Hindlimb muscle (tissue), 1 donor: ENCODE measurements at places on chromosomes 11 and 22. TPM values are rescaled to one million over a fixed set of nuclear protein-coding genes. Genes with fewer than 3 reads are reported as not detected.
A peak's percentile ranks its signal among the peaks of the same experiment; 100 is the strongest.

DNA sequence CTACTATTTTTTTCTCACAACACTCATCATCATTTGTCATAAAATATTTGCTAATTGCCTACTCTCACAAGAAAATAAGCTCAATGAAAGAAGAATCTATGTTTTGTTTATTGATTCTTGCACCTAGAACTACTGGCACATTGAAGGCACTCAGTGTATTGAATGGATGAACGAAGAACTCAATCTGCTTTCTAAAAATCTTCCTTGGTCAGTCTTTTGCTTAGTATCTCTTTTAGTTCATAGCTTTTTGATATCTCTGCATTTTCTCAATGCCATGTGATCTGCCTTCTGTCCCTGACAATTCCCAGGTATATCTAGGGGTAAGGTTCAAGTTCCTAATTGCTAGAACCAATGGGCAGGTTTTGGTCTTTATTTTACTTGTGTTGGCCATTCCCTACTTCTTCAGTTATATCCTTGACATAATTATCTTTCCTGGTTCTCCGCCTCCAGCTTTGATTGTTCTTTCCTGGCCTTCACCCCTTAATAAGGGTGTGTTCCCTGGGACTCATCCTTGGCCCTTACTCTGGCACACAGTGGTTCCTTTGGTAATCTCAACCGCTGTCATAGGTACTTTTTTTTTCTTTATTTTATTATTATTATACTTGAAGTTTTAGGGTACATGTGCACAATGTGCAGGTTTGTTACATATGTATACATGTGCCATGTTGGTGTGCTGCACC, 96.4 kb downstream of the CCDC83 start:
- DNase-seq: no peak

GRCh38 chr11:68120273-68121066, 718 bp downstream of the CHKA start:
- DNase-seq: no peak

DNA sequence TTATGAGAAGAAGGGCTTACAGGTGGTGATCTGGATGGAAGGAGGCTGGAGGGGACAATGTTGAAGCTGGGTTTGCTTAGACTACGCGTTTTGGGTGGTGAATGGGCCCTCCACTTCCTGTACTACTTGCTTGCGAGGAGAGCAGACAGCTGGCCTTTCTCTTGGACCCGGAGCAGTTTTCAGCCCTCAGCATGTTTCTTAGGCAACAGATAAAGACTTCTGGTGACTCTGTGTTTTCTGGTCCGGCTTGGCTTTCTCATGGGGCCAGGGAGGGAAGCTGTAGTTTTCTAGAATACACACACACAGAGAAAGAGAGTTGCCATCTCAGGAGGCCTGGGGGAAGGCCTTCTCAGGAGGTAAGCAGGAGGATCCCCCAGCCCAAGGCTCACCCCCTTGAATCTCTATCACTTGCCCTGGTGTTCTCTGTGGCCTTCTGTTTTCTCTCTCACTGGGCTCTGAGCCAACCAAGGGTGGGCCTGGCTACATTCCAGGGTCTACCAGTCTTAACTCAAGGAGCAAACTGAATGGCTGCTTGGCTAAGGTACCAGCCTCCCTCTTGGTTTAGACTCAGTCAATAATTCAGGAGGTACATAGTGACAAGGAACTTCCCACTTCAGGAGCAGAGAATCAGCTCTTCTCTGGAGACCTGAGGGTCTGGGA, 2.4 kb downstream of the CCS start:
- no peak for DNase-seq

DNA sequence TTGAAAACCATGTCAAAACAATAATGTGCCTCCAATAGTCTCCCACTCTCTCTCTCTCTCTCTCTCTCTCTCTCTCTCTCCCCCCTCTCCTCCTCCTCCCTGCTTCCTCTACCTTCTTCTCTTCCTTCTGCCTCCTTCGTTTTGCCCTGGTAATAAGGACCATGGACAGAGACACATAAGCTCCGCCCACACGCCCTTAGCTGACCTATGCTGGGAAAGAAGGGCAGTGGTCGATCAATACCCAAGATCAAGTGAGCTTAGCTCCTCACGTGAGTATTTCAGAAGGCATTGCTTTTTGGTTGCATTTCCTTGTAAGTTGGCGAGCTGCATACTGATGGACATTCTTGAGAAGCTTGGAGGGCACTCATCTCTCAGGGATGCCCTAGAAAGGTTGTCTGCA, 194.8 kb downstream of the MIAT start:
- no peak for DNase-seq

DNA sequence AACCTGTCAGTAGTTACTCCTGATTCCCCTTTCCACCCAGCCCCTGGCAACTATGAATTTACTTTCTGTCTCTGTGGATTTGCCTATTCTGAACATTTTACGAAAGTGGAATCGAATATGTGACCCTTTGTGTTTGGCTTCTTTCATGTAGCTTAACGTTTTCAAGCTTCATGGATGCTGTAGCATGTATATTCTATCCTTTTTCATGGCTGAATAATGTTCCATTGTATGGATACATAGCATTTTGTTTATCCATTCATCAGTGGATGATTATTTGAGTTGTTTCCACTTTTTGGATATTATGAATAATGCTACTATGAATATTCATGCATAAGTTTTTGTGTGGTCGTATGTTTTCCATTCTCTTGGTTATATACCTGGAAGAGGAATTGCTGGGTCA, 9.2 kb upstream of the GLB1L2 start:
- DNase-seq: no peak

DNA sequence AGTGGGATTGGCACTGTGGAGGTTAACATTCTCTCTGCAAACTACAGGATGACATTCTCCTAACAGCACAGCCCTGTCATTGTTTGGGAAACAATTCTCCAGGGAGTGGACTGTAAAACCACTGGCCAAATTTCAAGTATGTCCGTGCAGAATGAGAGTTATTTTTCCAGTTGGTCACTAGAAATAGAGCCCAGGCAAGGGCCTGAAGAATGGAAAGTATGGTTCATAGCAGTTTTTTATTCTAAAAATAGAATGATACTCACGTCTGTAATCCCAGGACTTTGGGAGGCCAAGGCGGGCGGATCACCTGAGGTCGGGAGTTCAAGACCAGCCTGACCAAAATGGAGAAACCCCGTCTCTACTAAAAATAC, 39.0 kb upstream of the CD44 start:
- peak; percentile 84 for DNase-seq

GRCh38 chr11:489610-490185, 17.3 kb downstream of the RNH1 start:
- DNase-seq: no peak

DNA sequence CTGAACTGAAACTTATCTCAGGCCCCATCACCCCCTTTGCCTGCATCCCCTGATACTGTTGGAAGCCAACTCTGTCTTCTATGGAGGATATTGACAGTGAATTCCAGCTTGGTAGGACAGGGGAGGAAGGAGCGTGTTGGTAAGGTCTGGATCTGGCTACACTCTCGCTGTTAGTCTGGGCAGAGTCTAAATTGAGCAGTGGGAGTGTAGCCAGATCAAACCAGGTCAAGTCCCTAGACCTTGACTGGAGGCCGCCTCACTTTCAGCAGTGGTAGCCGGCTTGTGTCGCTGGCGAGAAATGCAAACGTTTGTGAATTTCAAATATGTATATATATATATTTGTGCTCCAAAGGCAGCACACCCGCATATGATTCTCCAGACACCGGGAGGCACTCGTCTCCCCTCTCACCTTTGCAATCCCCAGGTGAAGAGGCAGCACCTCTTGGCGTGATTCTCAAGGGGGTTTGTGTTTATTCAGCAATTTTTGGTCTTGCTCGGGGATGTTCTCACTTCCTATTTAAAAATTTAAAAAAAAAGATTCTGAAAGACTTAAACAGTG, 26.7 kb downstream of the DHCR7 start:
- DNase-seq: no peak

GRCh38 chr11:108147150-108147549, 25.8 kb downstream of the ACAT1 start:
- DNase-seq: no peak

DNA sequence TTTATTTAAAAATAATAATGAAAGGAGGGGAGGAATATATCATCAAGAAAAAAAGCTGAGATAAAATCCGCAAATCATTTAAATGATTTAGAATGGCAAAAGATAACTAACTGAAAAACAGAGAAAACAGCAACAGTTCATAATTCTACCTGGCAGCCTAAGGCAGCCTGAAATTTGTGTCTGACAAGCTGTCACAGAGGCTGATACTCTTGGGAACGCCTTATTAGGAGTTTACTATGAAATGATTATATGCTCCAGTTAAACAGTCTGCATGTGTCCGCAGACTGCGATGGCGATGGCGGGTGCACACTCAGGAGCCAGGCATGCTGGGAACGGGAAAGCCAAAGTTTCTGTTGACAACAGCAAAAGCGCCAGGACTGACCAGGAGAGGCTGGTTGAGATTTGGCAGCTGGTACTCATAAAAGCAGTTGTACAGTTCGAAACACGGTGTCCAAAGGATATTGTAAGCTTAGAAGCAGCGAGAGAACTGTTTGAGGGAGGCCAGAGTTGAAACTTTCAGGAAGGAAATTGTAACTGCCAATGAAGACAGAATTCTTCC, 172.9 kb upstream of the MPPED2 start:
- DNase-seq: no peak

DNA sequence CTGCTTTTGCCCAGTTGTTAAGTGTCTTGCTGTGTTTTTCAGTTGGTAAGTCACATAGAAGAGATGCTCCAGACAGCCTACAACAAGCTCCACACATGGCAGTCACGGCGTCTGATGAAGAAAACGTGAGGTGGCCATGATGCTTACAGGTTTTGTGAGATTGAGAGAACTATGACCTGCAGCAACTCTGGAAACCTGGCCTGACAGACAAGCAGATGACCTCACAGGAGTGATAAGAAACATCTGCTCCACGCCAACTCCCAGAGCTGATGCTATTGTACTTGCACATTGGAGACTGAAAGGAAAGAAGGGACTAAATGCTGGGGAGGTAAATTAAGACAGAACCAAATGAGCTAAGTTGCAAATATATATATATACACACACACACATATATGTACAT, 28.6 kb upstream of the LDHA start:
- DNase-seq: no peak

- no peak for DNase-seq
Observed at GRCh38 chr11:40816976-40817375, 642.5 kb downstream of the LRRC4C start.

GRCh38 chr22:27226666-27227065, 569.3 kb downstream of the MIAT start:
- DNase-seq: no peak

DNA sequence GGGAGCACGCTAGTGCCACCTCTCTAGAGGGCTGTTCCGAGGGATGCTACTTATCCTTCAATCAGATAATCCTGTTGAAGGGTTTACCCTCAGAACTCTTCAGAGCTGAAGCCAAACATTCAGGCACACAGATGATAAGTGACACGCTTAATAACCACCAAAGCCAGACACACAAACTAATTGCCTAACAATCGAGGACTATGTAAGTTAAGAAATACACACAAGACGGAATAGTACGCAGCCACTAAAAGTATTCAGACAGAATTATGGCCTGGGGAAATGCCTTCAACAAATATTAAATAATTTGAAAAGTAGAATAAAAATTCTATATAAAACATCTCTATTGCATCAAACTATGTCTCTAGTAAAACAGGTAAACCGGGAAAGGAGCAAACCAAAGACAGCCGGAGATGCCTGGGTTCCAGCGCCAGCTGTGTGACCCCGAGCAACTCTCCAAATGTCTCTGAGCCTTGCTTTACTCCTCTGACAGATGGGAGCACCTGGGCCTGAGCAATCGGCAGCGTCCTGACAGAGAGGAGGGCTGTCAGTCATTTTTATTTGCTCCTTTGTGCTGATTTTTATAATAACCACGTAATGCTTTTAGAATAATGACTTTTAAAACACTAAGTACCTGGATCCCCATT, 11.3 kb downstream of the LRFN4 start:
- DNase-seq: no peak

- DNase-seq: no peak
Observed at GRCh38 chr11:78199015-78199652, 10.4 kb downstream of the USP35 start.

GRCh38 chr11:45333001-45333971, 47.1 kb upstream of the SYT13 start:
- DNase-seq: peak; percentile 51

DNA sequence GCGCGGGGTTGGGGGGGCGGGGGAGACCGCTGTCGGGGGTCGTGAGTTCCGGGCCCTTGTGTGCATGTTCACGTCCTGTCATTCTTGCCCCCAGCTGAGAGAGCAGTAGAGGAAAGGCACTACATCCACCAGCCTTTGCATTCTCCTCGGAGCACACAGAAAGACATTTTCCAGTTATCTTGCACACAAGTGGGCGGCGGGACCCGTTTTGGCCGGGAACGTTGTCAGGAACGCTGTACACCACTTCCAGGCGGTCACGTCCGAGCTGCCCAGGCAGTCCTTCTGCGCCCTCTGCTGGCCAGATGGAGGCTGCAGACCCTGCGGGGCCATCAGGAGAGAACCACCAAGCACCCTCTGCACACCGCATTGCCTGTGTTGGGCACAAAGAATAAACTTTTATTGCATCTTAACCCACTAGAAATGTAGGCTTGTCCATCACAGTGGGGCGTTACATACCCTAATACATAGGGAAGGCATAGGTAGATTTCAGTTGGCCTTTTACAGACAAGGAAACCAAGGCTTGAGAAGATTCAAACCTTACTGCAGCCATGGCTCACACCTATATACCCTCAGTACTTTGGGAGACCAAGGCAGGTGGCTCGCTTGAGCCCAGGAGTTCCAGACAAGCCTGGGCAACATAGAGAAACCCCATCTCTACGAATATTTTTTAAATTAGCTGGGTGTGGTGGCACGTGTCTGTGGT, 2.8 kb upstream of the CDKN1C start:
- DNase-seq: peak; percentile 84

DNA sequence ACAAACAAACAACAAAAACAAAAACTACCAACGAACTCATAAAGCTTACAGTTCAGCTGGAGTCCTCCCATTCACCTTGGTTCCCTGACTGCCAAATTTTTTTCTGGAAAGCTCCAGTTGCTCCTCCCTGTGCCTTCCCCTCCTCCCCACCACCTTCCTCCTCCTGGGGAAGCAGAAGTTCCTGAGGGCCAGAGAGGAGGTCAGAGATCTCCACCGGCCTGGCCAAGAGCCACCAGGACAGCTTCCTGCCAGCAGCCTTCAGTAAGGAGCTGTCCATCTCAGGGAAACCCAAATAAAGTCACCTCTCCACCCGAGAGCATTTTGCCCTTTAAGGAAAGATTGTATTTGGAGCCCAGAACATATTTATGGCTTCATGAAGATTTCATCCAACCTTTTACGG, 20.0 kb downstream of the APLNR start:
- no peak for DNase-seq

Gene GRK3
- 9.0 TPM for polyA plus RNA-seq

Gene JHY
- polyA plus RNA-seq: 1.4 TPM

Gene GUCY1A2
- polyA plus RNA-seq: 5.9 TPM

Gene TRPC6
- 13.3 TPM for polyA plus RNA-seq

Gene C11orf16
- 0.25 TPM for polyA plus RNA-seq

Gene ZNF214
- 1.5 TPM for polyA plus RNA-seq

Gene IGSF9B
- polyA plus RNA-seq: 15.4 TPM

Gene CECR2
- 30.5 TPM for polyA plus RNA-seq
